CD4-positive, alpha-beta T cell treated with Interleukin-2 at 100 ng/mL for 4 hours (primary cell): ENCODE measurements at places on chromosomes 12 and 14.
A peak's percentile ranks its signal among the peaks of the same experiment; 100 is the strongest.

GRCh38 chr12:124045671-124046455 is 72.8 kb downstream of the ZNF664 start:
- no peak for DNase-seq

- no peak for DNase-seq
These were observed 110.7 kb downstream of the ZFC3H1 start for GRCh38 chr12:71552728-71553501.

DNA sequence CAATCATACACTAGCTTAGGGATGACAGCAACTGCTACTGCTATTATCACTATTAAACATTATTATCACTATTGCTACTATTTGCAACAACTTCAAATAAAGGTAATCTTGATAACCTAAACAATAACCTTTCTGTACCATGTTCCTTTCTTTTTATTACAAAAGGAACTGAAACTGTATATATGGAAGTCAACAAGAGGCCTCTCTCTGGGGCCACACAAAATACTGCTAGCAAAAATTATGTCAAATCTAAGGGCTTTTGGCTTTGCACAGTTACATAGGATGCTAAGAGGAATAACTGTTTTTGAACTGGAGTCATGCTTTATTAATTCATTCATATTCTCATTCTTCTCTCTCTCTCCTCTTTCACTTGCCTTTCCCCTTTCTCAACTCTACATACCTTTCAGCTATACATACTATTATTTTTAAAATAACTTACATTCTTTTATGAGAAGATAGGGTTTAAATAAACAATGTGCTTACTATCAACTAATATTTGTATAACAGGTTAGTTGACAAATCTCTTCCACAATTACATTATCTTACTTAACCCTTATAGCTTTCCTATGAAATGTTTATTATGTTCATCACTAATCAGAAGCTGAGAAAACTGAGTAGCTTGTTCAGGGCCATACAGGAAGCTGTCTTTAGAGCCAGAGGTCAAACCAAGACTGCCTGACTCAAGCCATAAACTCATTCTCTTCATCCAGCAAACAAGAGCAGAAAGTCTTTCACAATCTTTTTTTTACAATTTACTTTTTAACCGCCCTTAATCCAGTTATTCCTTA is 25.7 kb downstream of the SPTSSA start:
- DNase-seq, result no peak

DNA sequence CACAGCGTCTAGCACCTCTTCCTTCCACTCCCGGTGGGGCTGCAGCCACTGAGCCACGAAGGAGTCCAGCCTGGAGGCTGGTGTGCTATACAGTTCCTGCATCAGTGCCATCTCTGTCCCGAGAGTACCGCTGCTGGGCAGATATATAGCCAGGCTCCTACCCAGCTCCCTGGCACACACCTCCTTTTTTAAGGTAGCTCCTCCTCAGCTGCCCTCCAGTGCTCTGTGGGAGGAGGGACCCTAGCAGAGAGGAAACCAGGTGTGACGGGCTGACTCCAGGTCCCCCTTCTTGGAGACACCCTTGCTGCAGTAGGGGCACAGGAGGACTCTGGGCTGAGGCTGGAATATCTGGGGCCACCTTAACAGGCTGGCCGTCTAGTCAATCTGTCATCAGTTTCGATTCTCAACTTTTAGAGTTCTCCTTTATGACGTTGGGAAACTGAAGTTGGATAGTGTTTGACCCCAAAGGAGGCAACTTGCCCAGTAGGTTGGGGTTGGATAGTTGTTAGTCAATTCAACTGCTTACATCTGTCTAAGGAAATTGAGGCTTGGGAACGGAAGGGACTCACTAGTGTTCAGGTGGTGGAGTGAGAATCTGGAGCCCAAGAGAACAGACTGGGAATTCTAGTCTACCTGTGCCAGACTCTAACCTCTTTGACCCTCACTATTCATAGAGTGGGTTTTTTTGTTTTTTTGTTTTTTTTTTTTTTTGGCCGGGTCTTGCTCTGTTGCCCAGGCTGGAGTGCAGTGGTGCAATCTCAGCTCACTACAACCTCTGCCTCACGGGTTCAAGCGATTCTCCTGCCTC is at the start of gene OASL:
Gene OASL (minus strand): TSS at position 386 of the 808 bp plus-strand sequence. CDS start 275 bp downstream, at position 111.
- peak; percentile 75 for DNase-seq

GRCh38 chr14:58082491-58083098 is 69.4 kb downstream of the ARMH4 start:
- no peak for DNase-seq

GRCh38 chr12:106804668-106805067 is 30.2 kb downstream of the RIC8B start:
- no peak for DNase-seq

- peak; percentile 75 for DNase-seq
These were observed 29.2 kb downstream of the ZCCHC8 start for GRCh38 chr12:122471324-122472226.

GRCh38 chr12:92732716-92733115 is 29.9 kb downstream of the PLEKHG7 start:
- DNase-seq, result no peak

DNA sequence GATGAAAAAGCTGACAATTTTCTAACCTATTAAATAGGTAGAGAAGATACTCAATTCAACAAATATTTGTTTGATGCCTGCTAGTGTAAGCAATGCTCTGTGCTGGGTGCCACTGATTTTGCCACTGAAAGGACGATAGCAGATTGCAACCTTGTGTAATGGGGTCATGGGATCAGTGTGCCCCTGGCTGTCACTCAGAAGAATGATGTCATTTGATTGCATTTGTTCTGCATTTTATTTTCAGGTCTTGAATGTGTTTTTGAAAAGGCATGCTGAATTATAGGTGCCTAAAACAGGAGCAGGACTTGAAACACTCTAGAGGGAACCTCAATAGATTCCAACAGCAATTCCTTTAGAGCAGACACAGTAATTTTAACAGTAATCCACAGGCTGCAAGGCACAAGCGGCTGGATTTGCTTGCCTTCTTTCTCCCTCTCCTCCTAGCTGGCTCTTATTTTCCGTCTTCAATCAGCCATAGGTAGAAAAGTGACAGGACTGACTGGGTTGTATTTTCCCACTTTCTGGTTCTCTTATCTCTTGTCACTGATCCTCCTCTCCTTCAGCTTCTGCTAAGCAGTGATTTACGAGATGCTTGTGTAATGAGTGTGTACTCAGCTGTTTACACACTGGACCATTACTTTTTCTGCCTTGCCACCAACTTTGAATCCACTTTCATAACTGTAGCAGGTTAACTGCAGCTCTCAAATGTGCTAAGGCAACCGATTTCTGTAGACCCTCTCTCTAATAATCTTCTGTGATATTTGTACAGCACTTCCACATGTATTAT is 4.1 kb downstream of the PLXNC1 start:
- DNase-seq, result no peak

- DNase-seq, result no peak
These were observed 70.1 kb upstream of the HIF1A start for GRCh38 chr14:61625165-61625564.

GRCh38 chr12:132190012-132190755 is 45.9 kb downstream of the NOC4L start:
- DNase-seq, result no peak

GRCh38 chr12:3594966-3595365 is 104.0 kb downstream of the PRMT8 start:
- no peak for DNase-seq

DNA sequence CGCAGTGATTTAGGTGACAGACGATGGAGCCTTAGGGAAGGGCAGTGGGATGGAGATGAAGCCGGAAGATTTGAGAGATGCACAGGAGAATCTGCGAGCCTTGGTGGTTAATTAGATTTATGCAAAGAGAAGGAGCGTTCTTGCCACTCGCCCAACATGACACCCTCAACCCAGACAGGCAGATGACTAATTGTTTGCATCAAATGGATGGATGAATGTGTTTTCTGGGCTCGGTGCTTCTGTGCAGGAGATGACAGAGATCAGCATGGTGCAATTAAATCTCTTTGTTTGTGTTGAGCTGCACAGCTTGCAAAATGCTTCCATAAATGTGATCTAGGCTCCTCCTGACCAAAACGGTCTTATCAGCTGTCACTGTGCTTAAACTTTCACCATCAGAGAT is 202.3 kb upstream of the PRMT8 start:
- DNase-seq, result no peak

DNA sequence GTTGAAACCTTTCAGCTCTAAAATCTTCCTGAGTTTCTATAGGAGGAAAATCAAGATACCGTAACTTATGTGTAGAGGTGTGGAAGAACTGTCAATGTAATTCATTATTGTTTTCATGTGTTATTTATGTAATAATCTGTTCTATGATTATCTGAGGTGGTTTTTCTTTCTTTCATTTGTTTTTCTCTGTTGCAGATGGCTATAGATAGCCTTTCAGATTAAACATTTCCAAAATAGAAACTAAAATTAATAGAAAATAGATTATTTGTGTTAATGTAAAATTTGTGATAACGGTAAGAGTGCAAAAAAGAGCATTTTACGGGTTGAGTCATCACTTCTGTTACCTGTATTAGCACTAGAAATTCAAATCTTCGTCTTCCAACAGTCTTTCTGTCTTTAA is 128.8 kb downstream of the SYNE2 start:
- no peak for DNase-seq

DNA sequence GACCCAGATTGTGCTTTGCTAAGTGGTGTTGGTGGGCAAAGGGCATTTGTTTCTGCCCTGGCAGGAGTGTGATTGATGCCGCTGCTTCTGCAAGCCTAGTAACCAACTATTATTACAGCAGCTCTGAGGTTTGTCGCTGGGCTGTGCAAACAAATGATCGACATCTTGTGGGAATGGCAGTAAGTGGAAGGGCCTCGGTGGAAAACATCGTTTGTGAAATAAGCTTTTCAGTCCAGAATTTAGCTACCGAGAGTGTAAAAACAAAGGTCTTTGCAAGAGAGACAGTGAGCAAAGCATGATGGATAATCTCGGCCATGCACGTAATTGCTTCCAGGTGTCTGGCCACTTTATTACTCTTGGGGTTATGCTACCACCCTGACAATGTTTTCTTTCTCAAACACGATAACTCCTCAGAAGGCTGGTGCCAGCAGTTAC is 397.7 kb upstream of the PRICKLE1 start:
- no peak for DNase-seq

GRCh38 chr14:74875941-74876913 is at the start of gene PROX2:
PROX2 (minus strand) TSS chr14:74876145; CDS start chr14:74863834, 12,311 bp downstream.
- DNase-seq, result no peak

- peak; percentile 35 for DNase-seq
These were observed 44.8 kb downstream of the FBXW8 start for GRCh38 chr12:116955382-116956021.

DNA sequence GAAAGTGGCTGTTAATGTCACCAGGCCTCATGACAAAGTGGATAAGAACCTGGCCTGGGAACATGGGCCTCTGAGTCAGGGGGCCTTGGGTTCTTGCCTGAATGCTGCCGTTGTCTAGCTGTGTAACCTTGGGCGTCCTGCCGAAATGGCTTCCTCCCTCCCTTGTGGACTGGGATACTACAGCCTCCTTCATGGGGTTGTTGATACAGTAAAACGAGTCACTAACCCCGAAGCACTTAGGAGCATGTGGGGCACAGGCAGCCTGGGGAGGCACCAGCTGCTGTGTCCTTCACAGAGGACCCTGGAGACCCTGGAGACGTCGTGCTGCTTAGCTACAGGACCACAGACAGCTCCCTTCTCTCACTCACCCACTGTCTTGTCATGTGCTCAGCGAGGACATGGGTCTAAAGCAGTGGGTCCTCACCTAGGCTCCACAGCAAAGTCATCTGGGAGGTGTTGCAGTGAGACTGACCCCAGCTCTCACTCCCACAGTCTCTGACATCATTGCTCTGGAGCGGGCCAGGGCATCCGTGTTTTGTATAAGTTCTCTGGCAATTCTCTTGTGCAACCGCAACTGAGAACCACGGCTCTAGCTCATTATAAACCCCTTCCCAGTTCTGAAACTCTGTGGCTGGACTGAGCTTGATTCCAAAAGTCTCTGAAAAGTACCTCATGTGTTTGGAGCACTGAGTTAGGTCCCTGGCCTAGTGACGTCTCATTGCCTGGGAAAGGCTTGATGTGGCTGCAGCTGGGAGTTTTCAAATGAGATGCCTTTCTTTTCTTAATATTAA is 42.1 kb downstream of the SERPINA3 start:
- DNase-seq, result no peak

GRCh38 chr12:98869886-98870503 is 224.9 kb downstream of the APAF1 start:
- DNase-seq, result no peak

GRCh38 chr14:61121355-61121787 is 140.3 kb downstream of the SLC38A6 start:
- DNase-seq, result no peak

DNA sequence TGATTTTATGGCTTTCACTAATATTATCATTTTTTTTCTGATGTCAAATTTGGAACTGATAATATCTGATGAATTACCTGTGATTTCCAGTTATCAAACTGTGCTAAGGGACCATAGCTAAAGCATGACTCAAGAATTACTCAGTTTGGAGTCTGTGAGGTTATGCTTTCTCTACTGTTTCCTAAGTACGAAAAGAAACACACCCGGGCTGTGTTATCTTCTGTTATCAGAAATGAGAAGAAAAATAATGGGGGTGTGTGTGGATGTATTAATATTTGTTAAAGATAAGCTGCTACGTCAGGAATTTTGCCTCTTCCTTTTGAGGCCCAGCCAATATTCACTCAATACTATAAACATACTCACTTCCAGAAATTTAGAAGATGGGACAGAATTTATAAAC is 1401.9 kb upstream of the FLRT2 start:
- no peak for DNase-seq

DNA sequence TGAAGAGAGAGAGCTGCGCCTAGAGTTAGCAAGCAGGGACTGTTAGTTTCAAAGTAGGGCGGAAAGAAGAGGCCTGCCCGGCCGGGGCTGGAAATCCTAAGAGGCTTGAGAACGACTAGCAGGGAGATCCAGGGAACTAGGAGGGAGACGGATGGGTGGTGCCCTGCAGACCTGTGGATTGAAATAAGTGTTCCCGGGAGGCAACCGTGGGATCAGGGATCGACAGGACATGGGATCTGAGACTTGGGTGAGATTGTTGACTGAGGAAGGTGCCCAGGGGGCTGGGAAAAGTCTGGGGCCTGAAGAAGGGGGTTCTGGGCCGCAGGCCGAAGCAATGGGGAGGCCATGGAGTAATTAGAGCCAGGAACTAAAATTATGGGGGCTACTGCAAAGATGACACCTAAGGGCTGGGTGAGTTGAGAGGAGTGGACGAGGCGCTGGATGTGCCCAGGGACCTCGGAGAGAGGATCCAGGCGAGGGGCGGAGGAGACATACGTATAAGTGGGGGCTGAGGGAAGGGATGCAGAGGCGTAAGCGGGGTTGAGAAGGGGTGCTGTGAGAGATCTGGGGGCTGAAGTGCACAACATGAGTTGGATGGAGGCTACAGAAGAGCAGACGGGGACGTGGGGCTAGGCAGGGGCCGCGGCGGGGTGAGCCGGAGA is 635 bp downstream of the LTA4H start:
- DNase-seq, result no peak

GRCh38 chr14:101875727-101876554 is 88.4 kb upstream of the DYNC1H1 start:
- DNase-seq, result peak; percentile 32

GRCh38 chr12:10960211-10960610 is 21.1 kb upstream of the TAS2R14 start:
- DNase-seq, result no peak

DNA sequence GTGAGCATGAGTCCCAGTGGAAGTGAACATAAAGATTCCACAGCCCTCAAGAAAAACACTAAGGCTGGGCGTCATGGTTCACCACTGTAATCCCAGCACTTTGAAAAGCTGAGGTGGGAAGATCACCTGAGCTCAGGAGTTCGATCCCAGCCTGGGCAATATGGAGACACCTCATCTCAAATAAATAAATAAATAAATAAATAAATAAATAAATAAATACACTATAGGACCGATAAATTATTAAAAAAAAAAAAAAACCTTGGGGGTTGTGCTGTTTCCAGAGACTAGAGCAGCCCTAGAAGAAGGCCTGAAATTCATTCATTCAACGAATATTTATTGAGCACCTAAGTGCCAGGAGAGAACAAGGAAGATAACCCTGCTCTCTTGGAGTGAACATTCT is 1.5 kb upstream of the KANSL2 start:
- DNase-seq, result no peak
